ENCODE measurements at places on chromosomes 7 and 10.
A peak's percentile ranks its signal among the peaks of the same experiment; 100 is the strongest.

GRCh38 chr7:130362251-130362816, 17.7 kb downstream of the CPA5 start:
- no peak for DNase-seq

DNA sequence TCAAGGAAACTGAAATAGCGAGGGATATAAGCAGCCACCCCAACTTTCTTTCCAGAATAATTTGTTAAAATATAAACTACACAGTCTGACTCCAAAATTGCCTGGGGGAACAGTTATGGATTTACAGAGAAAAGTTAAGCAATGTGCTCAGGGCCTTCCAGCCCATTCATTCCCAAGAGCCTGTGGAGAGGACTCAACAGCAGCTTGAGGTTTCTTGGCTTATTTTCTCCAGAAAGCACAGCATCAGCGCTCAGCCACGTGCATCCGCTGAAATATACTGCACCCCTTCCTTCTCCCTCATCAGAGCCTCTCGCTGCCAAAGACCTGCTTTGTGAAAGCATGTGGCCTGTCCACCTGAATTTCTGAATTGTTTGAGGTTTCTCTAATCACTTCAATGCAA, 375.2 kb upstream of the VWC2 start:
- no peak for DNase-seq

GRCh38 chr10:121558238-121558637, 40.0 kb downstream of the FGFR2 start:
- no peak for DNase-seq

GRCh38 chr7:2044311-2044882, 188.3 kb downstream of the MAD1L1 start:
- no peak for DNase-seq

DNA sequence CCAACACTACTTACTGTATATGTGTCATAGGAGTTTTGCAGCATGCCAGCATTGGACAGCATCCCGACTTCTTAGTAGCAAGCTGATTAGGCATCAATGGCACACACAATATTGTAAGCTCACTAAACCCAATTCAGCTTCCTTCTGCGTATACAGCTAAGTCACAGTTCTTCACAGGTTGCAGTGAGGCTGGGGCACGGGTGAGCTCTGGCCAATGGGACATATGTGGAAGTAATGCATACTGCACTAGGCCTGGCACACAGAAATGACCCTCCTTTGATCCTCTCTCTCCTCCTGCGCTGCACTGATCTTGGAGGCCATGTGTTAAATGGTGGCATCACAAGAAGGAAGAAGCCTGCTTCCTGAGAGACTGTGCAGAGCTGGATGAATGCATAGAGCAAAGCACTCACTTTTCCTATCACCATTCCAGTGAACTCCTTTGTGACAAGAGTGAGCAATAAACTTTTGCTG, 11.9 kb downstream of the RAB11FIP2 start:
- no peak for DNase-seq

DNA sequence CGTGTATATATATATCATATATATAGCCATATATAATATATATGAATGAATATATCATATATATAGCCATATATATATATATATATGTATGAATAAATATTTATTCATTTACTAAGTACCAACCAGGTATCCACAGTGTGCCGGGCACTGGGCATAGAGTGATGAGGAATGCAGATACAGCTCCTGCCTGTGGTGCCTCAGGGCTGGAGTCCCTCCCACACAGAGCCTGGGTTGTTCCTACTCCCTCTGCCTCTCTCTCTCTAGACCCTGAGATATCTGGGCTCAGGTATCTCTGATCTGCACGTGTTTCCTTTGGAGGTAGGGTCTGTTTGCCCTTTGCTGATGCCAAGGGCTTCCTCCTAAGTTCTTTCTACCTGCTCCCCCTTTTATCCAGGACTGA, 1.4 kb upstream of the PLPP4 start:
- DNase-seq, result no peak

DNA sequence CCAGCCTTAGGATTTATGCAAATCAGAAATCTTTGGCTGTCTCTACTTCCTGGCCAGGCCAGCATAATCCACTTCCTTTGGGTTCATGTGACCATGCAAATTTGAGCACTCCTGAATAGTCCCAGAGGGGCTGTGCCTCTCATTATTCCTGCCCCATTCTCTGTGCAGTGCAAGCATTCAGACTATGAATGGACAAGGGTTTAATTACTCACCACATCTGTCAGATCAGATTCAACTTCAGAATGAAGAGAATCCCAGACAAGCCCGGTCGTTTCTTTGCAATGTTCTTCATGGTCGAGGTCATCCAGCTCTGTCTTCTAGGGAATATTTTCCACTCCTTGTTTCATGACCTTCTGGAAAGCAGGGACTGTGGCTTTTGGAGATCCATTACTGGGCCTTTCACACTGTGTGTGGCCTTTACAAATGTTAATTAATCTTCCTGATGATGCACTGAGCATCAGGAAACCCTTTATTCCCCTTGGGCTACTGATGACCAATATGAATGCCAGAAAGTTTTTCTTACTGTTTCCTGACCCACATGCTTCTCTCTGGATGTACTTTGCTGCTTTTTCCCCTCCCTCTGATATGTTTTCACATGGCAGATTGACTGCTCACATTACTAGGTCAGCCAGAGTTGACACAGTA, 217.6 kb upstream of the TCF7L2 start:
- peak; percentile 52 for DNase-seq

DNA sequence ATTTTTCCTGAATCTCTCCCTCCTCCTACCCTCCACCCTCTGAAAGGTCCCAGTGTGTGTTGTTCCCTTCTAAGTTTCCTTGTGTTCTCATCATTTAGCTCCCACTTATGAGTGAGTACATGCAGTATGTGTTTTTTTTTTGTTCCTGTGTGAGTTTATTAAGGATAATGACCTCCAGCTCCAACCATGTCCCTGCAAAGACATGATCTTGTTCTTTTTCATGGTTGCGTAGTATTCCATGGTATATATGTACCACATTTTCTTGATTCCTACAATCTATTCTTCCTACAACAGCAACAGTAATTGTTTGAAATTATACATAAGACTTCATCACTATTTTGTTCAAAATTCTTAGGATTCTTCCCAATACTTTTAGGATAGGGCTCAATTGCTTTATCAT, 1117.8 kb downstream of the GATA3 start:
- DNase-seq, result no peak

- DNase-seq, result no peak
Measured at GRCh38 chr7:17134786-17135185, 163.7 kb upstream of the AHR start.

DNA sequence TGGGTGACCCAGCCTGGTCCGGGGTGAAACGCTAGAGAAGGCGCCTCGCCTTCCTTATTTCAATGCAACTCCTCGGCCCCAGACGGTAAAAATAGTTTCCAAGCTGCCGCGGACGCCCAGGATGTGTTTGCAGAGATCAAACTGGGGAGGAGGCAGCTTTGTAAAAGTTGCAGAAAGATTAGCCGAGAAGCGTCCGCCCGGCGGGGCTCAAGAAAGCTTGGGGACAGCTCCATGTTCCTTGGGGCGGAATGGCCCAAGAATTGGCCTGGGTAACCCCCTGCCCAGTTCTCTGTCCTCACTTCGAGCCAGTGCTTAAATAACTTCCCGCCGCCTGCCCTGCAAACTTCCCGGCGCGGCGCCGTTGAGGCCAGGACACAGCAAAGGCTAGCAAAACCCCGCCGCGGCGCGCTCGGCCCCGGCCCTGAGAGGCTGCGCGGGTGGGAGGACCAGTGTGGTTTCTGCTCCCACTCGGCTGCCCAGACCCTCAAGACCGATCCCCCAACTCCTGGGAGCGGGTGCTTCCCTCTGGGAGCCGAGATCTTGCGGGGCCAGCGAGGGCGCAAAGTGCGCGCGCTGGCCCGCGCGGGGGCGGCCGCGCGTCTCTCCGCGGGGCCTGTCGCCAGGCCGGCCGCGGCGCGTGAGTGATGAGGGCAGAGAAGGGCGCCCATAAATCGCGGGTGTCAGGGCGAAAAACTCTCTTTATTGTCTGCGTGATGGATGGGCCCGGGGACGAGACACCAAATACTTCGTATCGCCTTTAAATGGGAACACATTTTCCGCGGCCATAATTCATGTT, 6.3 kb upstream of the ZNF503 start:
- DNase-seq, result peak; percentile 91

- peak; percentile 38 for DNase-seq
Measured at GRCh38 chr10:97791824-97792721, 20.3 kb upstream of the SFRP5 start.

DNA sequence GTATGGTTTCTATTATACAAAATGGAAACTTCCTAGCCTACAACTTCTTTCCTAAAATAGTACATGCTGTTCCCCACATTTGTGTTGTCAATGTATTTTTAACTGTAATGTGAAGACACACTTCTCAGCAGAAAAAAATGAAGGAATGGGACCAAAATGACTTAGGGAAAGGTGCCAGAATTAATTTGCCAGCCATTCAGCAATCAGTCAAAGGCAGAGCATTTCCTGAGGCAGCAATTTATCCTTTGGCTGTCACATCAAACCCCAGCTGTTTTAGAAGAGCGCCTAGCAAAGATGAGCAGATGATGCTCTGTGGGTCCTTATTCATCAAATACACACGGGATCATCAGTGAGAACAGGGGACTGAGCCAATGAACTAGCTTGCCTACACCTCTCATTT, 592.5 kb downstream of the KCNMA1 start:
- peak; percentile 15 for DNase-seq

- DNase-seq, result no peak
Measured at GRCh38 chr10:70493660-70494234, 15.2 kb downstream of the PALD1 start.

All from fibroblast of skin of abdomen (primary cell).